ENCODE measurements at places on chromosomes 2 and 18. TPM values are rescaled to one million over a fixed set of nuclear protein-coding genes. Genes with fewer than 3 reads are reported as not detected.

GKN2 gene
- not detected for total RNA-seq

CRACDL gene
- 4.7 TPM for total RNA-seq

DNA sequence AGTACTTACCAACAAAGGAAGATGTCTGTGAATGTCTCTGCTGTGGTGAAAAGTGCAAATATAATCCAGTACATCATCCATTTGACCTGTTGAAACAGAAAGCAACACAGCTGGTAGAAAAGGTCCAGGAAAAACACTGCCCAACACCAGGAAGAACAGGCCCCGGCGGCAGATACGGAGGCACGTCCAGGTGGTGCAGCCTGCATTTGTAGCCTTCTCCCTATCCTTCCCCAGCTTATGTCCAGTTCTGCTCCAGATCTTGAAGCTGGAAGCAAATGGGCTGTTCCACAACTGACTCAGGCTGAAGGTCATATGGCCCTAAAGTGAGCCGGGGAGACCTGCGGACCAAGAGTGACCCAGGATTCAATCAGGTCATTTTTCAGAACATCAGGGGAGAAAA, 64.7 kb downstream of the MRPL35 start:
- DNase-seq: no peak
- H3K36me3 ChIP-seq: no peaks in the 10 kb centered on the region
- no peaks in the 10 kb centered on the region for H3K4me1 ChIP-seq

DNA sequence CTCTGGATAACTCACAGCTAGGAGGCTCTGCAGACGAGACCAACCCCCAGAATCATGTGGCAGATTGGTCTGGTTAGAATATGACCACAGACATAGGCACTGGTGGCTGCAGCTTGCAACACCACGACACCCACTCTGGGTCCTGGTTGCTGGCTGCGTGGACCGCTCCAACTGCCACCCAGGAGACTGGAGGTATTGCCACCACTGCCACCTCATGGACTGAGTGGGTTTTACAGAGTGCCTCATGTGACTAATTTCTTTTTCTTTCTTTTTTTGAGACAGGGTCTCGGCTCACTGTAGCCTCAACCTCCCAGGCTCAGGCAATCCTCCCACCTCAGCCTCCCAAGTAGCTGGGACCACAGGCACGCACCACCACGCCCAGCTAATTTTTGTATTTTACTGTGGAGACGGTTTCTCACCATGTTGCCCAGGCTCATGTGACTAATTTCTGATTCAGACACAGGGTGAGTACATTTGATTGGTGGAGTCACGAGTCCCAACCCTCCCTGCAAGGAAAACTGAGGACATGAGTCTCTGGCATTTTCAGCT, 29.9 kb upstream of the NT5DC4 start:
- H3K36me3 ChIP-seq: no peaks in the 10 kb centered on the region
- no peaks in the 10 kb centered on the region for H3K27me3 ChIP-seq
- no peaks in the 10 kb centered on the region for H3K4me1 ChIP-seq
- no peak for DNase-seq
